ENCODE measurements at places on chromosomes 3 and 15.

DNA sequence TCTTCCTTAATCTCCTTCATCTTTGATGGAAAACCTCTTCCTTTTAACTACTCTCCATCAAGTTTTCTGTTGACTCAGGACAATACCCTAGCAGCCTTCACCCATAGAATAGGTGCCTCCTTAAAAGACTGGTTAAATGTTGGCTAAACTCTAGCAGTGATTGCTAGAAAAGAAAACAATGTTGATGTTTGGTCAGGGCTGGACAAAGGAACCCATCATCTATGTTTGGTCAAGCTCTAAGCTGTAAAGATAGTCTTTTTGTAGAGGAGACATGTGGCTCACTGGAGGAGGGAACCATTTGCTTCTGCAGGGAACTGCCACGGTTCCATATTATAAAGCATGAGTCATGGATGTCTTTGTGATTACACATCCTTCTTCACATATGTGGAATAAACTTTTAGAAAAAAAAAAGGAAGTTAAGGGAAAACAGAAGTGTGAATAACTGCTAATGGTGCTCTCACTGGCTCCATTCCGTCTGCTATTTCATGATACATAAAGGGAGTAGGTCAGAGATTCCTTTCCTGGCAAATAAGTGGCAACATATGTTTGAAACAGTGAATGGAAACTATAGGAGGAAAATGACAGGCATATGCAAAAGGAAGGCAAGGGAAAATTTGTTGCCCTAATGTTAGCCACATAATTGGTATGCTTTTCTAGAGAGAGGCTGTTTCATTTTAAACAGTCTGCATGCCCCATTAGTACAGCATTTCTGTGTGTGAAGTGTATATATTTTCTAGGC, 78.2 kb downstream of the CMSS1 start:
- ATAC-seq = no peak

DNA sequence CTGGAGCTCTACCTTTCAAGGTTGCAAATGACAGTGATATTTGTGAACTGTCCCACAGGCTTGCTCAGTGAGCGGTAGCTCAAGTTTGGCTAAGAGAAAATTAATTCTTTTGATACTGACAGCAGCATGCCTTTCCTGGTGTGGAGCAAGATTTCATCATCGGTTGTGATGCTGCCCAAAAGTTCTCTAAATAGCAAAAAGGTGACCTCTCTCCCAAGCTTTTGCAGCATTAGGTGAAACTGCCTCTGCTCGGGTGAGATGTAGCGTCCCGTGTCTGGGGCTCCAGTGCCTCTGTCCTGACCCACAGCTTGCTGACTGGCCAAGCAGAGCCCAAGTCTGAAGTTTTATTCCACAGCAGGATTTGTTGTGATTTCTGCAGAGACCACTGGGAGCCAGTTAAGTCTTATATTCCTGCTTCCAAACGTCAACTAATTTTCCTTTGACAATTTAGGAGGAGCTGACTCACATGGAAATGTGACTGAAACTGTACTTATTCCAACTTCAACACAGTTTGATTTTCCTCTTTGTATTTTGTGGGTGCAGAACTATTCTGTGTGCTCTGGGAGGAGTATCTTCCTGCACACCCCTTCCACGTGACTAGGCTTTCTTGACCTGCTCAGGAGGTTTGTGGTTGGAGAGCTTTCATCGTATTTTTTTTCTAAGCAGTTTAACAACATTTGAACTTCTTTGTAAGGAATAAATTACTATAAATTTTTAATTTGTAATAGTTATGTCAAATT, 5.9 kb downstream of the SYNM start:
- ATAC-seq = no peak

- ATAC-seq = no peak
These were observed 2.2 kb upstream of the RASL12 start for GRCh38 chr15:65069779-65070546.

GRCh38 chr3:147368561-147369221, 37.7 kb downstream of the ZIC4 start:
- no peak for ATAC-seq

GRCh38 chr3:49386056-49386756, 25.6 kb downstream of the RHOA start:
- no peak for ATAC-seq

Data from activated CD4-positive, CD25-positive, alpha-beta regulatory T cell treated with anti-CD3 and anti-CD28 coated beads, Interleukin-2, amount 50 U/mL, for 24 hours (primary cell).